Endothelial cell of umbilical vein (primary cell): ENCODE measurements at places on chromosomes 6 and 20. TPM values are rescaled to one million over a fixed set of nuclear protein-coding genes. Genes with fewer than 3 reads are reported as not detected.

GRCh38 chr6:46879003-46879402 is 42.7 kb downstream of the ADGRF5 start:
- DNase-seq, result no peak
- H3K4me1 ChIP-seq, result peaks cover 18% of the 10 kb centered on the region
- H3K4me3 ChIP-seq, result no peak overlapping the region
- H3K27me3 ChIP-seq, result peaks cover 1% of the 10 kb centered on the region
- no peak overlapping the region for H3K27ac ChIP-seq

TULP4 gene
- total RNA-seq, result 53.5 and 55.1 TPM in 2 replicates

GRCh38 chr20:45419188-45420091 is 3.5 kb downstream of the PIGT start:
- peak overlapping the region; percentile 64 for H3K27ac ChIP-seq
- peaks cover 21% of the 10 kb centered on the region for H3K4me1 ChIP-seq
- H3K4me3 ChIP-seq, result no peak overlapping the region
- no peaks in the 10 kb centered on the region for H3K27me3 ChIP-seq

GRCh38 chr6:116726947-116727346 is 38.6 kb downstream of the FAM162B start:
- H3K4me3 ChIP-seq, result no peak overlapping the region
- no peaks in the 10 kb centered on the region for H3K4me1 ChIP-seq
- DNase-seq, result no peak
- no peaks in the 10 kb centered on the region for H3K27me3 ChIP-seq
- peaks cover 2% of the 10 kb centered on the region for H3K36me3 ChIP-seq

DNA sequence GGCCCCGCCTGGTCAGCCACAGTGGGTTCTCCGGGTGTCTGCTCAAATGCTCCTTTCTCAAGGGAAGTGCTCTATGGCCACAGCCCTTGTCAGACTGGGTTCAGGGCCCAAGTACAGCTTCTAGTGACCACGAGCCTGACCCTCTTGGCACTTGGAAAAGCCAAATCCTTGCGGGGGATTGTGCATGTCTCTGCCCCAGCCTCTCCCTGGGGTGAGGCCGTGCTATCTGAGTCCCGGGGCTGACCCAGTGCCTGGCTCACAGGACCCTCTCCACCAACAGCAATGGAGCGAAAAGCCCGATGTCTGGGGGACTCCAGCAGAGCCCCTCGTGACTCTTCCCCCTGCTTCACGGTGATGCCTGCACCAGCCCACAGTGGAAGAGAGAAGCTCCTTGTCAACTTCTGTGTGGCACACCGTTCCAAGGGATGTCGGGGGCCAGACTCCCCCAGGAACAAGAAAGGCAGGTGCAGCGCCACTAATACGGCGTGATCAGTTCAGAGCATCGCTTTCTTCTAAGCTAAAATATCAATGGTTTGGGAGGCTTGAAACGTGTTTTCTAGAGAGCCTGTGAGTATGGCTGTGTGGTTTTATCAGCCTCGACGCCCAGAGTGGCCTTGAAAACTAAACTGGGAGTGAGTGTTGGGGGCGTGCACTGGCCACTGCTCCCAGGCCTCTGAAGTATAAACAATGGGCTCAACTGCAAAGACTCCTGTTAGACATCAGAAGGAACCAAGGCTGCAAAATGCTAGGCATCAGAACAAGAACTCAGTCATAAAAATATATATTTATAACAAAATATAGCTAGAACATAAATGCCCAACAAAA is 51.9 kb downstream of the DLL1 start:
- H3K27ac ChIP-seq, result no peak overlapping the region
- no peaks in the 10 kb centered on the region for H3K4me1 ChIP-seq
- no peak overlapping the region for H3K4me3 ChIP-seq
- no peaks in the 10 kb centered on the region for H3K36me3 ChIP-seq
- H3K27me3 ChIP-seq, result no peaks in the 10 kb centered on the region
- DNase-seq, result no peak

DNA sequence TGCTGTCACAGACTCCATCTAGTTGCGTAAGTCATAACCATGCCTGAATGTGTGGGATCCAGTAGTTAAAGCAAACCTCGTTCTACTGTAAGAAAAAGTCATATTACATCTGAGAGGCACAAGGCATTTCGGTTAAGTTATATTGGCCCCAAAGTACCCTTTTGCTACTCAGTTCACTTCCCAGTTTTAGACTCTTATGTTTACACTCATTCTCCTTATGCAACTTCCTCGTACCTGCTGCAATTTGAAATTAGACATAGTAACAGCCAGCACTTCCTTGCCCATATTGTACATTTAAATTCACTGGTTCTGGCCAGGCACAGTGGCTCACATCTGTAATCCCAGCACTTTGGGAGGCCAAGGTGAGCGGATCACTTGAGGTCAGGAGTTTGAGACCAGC is 37.0 kb downstream of the PEX7 start:
- H3K4me1 ChIP-seq, result no peaks in the 10 kb centered on the region
- H3K27me3 ChIP-seq, result no peaks in the 10 kb centered on the region
- no peak overlapping the region for H3K4me3 ChIP-seq
- H3K36me3 ChIP-seq, result no peaks in the 10 kb centered on the region

- H3K4me3 ChIP-seq, result no peak overlapping the region
- peaks cover 4% of the 10 kb centered on the region for H3K27me3 ChIP-seq
- DNase-seq, result no peak
- peaks cover 11% of the 10 kb centered on the region for H3K4me1 ChIP-seq
- H3K36me3 ChIP-seq, result no peaks in the 10 kb centered on the region
Observed at GRCh38 chr6:111260570-111261298, 173.4 kb downstream of the SLC16A10 start.

ZC2HC1B gene
- total RNA-seq, result not detected in 2 replicates

DNA sequence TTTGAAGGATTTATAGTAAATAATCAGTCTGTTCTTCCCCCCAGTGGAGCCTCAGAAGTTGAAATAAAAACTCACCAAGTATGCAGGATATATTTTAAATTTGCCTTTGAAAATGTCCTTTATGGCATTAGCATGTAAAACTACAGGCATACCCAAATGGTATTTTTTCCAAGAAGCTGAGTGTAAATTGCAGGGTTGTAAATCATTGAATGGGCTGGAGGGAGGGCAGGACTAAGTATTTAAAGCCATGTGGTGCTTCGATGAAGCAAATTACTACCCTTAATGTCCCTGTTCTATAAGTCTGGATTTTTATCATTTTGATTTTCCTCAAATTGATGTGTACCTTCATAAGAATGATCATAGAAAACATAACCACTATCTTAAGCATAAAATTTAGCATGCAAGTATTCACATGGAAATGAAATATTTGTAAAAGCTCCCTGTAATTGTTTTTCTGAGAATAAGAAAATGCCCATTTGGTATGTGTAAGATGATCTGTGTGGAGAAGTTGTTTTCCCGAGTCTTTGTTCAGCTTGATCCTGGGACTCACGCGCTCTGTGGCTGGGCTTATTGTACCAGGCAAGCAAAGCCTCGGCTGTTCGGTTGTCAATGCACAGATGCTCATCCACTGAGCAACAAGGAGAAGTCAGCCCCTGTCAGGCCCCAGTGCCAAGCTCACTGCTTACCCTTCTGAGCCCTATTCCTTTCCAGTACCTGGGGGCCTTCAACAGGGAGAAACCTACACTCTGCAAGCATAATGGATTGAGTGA is 66.7 kb downstream of the CD164 start:
- no peak for DNase-seq
- H3K4me1 ChIP-seq, result no peaks in the 10 kb centered on the region
- H3K36me3 ChIP-seq, result no peaks in the 10 kb centered on the region
- no peak overlapping the region for H3K4me3 ChIP-seq
- H3K27ac ChIP-seq, result no peak overlapping the region
- H3K27me3 ChIP-seq, result no peaks in the 10 kb centered on the region

ULBP3 gene
- 12.8 and 13.8 TPM in 2 replicates for total RNA-seq
